Urothelium cell line (cell line): ENCODE measurements at places on chromosomes 5 and 9.

- no peak for DNase-seq
Observed at GRCh38 chr9:135226369-135227050, 139.0 kb downstream of the OLFM1 start.

DNA sequence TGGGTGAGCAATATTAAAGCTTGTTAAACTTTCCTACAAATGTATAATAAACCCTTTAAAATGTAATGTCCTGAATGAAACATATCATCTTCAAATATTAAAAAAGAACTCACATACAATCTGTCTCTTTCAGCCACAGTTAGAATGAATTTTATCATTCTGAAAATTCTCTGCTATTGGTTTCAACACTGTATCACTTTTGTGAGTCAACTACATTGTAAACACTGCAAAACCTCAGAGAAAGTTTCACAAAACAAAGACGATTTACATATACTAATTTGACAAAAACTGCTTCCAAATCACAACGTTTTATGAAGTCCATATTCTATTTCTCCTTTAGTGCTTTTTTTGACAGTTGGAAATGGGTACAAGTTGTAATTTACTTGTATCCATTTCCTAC lies 1032.0 kb upstream of the DMAC1 start:
- DNase-seq, result no peak

- DNase-seq, result no peak
Observed at GRCh38 chr9:86281593-86282076, 703 bp downstream of the ISCA1 start.

- DNase-seq, result no peak
Observed at GRCh38 chr5:8954801-8955200, 591.1 kb downstream of the SEMA5A start.

DNA sequence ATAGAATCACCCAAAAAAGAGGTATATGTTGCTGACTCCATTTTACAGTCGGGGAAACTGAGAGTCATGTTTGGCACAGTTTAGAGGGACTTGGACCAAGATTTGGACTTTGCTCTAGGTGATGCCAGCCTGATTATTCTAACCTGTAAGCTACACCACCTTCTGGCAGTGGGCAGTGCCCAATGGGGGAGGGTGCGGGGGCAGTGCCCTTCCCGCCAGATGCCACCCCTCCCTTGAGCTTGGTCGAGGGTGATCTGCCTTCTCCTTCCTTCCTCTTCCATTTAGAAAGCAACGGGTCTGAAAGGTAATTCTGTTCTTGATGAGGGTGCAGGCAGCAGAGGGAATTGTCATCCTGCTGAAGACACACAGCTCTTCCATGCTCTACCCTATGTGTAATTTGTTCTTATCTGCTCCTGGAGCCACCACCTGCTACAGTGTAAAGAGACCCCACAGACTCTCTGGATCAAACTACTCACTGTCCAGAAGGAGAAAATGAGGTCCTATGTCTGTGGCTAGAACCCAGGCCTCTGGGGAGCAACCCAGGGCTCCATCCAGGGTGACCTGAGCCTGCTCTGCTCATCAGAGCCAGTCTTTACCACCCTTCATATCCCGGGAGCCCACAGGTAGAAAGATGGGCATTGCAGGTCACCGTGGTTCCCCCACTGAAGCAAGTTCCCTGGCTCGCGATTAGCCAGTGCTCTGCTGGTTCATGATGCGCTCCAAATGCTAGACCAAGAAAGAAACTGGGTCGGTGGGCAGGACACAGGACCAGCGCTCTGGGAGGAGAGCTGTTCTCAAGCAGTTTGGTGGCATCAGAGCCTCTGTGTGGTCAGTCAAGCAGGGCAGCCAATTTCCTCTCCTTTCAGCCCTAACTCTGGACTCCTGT lies 156.2 kb downstream of the RGS3 start:
- DNase-seq, result no peak
